ENCODE measurements at places on chromosomes 5 and 9.

DNA sequence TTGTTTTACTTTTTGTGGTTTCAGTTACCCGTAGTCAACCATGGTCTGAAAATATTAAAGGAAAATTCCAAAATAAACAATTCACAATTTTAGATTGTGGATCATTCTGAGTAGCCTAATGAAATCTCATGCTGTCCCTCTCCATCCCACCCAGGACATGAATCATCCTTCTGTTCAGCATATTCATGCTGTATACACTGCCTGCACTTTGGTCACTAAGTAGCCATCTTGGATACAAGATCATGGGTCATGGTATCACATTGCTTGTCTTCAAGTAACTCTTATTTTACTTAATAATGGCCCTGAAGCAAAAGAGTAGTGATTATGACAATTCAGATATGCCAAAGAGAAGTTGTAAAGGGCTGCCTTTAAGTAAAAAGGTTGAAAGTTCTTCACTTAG, 536.5 kb upstream of the ACO1 start:
- DNase-seq = no peak

DNA sequence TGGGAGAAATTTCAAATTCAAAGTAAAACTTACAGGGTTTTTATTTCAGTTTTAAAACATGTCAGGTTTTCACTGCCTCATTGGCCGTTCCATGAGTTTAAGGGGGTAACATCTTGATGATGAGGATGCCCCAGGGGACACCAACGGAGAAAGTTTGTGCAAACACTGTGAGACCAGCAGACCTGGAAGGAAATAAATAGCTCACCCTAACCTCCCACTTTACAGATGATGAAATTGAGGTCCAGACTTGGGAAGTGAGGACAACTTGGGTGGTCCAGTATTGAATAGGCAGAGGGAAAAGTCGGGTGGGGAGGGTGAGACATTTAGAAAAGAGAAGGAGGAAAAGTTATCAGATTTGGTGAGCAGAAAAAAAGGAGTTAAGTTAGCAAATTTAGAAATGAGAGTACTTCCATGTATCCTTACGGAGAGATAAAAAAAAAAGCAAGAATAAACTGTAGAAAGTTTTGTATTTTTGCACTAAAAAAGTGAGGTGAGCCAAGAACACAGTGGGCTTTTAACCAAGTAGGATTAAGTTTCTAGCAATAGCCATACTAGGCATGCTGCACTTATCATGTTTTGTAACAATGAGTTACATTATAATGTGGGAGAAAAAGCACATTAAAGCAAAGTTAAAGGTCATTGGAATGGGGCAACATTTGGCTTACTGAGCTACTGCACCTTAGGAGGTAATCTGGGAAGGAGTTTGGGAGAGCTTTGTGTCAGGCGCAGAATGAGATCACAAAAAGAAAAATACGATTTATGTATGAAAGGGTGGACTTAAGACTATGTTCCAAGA, 125.1 kb downstream of the GAS1 start:
- DNase-seq = no peak

GRCh38 chr5:42507451-42508097, 84.3 kb downstream of the GHR start:
- no peak for DNase-seq

DNA sequence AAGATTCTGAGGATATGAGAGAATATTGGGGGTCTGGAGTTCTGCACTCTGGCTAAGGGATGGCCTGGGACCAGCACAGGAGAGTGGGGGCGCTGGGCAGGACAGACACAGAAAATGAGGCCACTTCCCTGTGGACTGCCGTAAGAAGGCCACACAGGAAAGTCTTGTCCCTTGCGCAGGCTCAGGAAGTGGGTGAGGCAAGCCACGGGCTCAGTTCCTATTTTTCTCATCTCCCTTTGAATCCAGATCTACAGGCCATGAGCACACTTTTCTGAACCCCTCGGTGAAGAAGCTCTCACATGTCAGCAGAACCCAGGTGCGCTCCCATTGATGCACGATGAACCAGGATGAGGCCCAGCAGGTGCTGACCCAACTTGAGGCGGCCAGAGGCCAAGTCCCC, 207.4 kb downstream of the AGTPBP1 start:
- no peak for DNase-seq

GRCh38 chr5:38317868-38318267, 59.5 kb downstream of the EGFLAM start:
- no peak for DNase-seq

DNA sequence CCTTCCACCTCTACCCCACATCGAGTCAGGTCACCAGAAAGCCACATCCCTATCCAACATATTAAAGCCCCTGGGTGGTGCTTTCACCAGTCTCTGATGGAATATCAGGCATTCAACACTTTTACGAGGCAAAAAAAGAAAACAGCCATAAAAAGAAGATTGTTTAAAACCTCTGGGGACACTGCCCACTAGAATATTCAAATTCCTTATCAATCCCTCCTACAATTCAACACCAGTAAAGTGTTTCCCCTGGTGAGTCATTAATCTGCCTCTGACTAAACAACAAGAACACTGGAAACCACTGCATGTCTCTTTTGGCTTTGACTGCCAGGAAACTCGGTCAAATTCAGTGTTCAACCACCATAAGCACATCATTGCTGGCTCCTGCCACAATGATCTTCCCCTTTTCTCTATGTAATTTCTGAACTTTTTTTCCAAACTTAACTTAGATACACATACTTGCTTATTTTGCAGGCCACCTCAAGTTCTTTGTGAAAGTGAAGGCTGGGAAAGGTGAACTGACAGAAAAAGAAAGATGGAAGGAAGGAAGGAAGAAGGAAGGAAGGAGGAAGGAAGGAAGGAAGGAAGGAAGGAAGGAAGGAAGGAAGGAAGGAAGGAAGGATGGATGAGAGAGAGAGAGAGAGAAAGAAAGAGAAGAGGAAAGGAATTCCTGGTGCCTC, 105.3 kb downstream of the PAX5 start:
- DNase-seq = no peak

- no peak for DNase-seq
These were observed 68.2 kb upstream of the SMC2 start for GRCh38 chr9:104025945-104026344.

- DNase-seq = no peak
These were observed 2.6 kb downstream of the CFAP90 start for GRCh38 chr5:7848296-7848695.

DNA sequence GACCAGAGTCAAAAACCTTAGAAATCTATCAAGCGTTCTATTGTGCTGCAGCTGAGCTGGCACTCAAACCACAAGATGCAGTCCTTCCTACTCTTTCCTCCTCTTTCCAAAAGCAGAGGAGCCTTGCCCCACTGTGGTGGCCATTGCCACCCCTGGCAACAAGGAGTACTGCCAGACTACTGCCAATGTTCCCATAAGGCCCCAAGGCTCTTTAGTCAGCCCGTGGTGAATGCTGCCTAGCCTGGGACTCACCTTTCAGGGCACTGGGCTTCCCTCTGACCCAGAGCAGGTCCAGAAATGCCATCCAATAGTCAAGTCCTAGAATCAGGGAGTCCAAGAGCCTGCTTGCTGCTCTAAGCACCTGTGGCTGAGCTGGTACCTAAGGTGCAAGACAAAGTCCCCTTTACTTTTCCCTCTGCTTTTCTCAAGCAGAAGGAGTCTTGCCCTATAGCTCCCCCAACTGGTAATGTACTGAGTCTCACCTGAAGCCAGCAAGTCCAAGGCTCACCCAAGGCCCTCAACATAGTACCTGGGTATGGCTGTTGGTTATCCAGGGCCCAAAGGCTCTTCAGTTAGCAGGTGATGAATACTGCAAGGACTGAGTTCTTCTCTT, 219.4 kb downstream of the ATPSCKMT start:
- DNase-seq = no peak

GRCh38 chr9:92563116-92564100, 27.6 kb upstream of the ECM2 start:
- no peak for DNase-seq

- DNase-seq = no peak
These were observed 19.1 kb downstream of the EXOC3 start for GRCh38 chr5:462051-462481.

DNA sequence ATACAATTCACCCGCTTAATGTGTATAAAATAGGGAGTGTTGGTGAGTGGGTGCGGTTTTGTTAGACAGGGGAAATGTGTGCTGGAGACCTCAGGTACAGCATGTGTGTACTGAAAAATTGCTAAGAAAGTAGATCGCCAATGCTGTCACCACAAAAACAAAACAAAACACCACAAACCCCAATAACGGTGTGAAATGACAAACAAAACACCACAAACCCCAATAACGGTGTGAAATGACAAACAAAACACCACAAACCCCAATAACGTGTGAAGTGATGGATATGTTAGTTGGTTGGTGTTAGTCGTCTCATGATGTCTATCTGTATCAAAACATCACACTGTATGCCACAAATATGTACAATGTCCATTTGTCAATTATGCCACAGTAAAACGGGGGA, 14.2 kb upstream of the GFPT2 start:
- DNase-seq = no peak

DNA sequence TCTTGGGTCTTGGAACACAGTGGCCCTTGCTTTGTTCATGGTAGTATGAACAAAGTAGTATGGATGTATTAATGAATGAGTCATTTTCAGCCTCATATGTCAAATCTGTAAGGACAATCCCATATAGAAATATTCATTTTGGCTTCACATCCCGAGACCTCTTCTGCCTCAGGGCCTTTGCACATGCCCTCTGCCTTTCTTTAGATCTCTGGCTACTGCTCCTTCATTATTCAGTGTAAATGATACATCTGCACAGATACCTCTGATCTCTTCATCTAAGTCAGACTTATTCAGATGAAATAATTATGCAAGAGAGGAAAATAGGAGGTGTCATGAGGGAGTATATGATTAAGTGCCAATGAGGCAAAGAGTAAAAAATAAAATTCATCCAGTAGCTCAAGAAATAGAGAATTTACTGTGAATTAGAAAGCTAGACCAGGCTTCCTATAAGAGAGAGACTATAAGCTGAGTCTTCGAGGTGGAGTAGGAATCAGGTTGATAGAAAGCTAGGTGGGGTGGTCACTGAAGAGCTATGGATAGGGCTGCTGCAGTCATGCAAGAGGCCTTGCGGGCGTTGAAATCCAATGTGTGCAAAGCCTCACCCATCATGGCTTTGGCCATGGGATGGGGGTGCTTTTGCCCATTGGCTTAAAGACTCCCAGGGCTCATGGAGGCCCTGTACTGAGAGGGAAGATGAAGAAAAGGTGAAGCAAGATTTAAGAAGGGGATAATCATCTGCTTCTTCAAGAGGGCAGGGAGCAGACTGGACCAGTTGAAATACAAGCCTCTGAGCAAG, 3.7 kb upstream of the TTLL11 start:
- no peak for DNase-seq
